ENCODE measurements at places on chromosomes 4 and X.
A peak's percentile ranks its signal among the peaks of the same experiment; 100 is the strongest.

DNA sequence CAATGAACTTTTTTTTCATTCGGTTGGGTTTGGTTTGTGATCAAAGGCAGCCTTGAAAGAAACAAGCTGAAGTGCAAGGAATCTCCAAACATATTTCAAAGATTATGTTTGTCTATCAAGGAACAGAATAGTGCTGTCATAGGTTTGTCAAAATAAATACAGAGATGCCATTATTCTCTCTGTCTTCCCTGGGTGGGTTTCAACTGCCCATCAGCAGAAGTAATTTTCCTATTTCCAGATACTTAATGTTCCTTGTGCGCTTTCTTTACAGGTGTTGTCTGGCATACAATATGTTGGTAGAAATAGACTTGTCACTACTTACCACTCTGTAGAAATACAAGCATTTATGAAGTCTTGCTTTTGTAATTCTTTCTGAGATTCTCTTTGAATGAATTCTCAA, 294.9 kb downstream of the PDHA2 start:
- DNase-seq: no peak

DNA sequence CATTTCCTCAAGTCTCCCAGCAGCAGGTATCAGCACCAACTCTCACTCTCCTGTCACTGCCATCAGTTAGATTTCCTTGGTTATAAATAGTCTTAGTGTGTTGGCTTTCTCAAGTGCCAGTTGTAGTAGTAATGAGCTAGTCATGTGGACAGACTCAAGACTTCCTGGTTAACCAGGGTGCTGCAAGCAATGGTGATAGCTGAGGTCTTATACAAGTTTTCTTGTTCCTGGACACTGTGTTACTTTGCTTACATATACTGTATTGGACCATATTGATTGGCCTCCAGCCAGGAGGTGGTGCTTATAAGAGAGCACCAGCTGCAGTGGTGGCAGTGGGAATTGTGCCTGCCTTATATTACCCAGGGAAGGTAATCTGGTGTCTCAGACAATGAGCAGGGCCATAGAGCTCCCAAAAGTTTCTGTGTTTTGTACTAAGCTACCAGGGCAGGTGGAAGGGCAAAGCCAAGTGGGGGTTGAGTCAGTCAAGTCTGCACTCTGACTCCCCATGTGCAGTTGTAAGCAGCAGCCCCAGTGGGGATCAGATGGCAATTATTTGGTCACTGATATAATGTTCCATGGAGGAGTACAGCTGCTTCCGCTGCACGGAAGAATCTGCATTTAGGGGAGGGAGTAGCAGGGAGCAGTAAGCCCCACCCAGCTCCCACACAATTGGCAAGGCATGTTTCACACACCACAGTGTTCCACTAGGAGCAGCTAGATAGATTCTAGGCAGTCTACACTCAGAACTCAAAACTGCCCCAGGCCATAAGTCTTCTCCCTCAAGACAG, 24.1 kb upstream of the ZDHHC15 start:
- peak; percentile 36 for DNase-seq

DNA sequence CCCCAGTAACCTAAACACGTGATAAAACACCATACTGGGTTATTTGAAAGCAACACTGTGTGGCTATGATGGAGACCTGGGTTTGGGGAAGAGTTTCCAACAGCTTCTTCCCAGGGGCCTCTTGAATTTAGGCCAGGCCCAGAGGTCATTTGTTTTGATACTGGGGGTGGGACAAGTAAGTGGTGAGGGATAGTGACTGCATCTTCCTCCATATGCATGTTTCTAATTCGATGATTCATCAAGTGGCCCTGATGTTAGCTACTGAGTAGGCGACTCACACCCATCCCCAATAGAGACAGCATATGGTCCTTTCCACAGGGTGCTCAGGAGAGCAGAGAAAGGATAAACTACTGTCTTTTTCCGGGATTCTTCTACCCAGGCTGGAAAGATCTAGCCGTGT, 2.7 kb downstream of the NDP start:
- no peak for DNase-seq

GRCh38 chr4:10160281-10160856, 43.8 kb upstream of the WDR1 start:
- no peak for DNase-seq

DNA sequence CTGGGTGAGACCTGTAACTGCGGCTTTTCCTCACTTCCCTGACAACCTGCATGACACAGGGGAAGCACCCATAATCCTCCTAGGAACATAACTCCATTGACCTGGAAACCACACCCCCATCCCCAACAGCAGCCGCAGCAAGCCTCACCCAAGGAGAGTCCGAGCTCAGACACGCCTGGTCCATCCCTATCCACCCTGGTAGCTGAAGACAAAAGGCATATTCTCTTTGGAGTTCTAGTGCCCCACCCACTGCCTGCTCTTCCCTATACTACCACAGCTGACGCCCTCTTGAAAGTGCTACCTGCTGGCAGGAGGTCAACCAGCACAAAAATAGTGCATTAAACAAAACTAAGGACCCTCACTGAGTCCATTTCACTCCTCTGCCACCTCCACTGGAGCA, 1080.9 kb upstream of the IGFBP7 start:
- no peak for DNase-seq

DNA sequence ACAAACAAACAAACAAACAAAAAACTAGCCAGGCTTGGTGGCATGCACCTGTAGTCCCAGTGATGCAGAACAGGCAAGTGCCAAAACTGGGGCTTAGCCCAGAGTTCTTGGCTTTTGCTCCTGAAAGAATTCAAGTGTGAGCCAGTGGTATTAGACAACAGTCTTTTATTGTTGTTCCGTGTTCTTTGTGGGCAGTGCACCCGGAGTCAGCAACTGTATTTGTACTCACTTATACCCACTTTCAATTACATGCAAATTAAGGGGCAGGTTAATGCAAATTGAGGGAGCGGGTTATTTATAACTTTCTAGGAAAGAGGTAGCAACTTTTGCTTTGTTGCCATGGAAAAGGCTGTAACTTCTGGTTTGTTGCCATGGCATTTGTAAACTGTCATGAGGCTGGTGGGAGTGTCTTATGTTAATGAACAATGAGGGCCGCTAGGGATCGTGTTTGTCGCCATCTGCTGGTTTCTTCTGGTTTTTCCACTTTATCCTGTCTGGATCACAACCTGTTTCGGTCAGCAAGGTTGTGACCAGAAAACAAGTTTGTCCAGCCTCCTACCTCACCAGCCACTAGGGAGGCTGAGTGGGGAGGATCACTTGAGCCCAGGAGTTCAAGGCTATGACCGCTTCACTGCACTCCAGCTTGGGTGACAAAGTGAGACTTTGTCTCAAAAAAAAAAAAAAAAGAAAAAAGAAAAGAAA, 88.8 kb upstream of the ESX1 start:
- peak; percentile 38 for DNase-seq

GRCh38 chr4:101678180-101678579, 112.3 kb upstream of the BANK1 start:
- DNase-seq: no peak

DNA sequence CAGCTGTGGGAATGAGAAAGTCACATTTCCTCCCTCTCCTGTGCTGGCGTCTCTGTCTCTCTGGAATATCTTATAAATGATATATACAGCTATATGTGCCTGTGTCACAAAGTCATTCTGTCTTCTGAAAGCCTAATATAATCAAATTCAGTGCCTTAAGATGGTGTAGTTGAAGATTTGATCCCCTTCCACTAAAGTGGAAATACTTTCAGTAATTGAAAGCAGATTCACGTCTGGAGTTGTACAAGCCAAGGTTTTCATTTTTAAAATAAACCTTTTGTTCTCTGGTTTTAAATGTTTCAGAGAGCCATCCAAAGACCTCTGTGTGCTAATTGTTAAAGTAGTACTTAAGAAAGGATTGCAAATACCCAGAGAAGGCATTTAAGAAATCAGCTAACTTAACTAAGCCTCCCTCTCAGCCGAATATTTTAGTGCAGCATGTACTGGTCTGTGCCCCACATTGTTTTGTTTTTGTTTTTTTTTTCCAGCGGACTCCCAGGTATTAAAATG, 206.8 kb downstream of the TENM3 start:
- DNase-seq: no peak

DNA sequence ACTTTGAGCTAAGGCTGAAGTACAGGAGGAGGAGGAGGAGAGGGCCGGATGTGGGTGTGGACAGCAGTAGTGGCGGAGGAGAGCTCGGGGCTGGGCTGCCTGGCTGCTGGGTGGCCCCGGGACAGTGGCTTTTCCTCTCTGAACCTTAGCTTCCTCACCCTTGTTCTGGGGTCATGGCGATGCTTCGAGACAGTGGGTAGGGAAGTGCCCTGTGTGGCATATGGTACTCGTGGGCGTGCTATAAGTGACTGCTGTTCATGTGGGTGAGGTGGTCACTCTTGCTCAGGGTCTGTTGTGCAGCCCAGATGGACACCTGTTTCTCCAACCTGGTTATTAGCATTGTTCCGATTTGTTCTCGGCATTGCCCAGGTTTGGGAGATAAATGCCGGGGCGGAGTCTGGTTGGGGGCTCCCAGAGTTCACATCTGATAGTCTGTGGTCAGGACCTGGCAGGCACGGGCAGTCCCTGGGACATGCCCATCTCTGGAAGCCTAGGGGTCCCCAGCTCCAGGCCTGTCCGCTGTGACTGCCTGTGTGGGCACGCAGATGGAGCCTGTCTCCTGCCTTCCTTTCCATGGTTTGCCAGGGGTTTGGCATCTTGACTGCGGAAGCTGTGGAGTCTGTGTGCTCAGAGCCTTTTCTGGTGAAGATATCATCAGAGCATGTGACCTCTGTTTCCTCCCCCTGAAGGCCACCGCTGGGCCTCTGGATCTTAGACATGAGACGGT, 4.9 kb upstream of the CPZ start:
- no peak for DNase-seq

GRCh38 chr4:118356731-118357130, 3.9 kb upstream of the PRSS12 start:
- no peak for DNase-seq

GRCh38 chr4:15339737-15340136, 88.1 kb upstream of the C1QTNF7 start:
- no peak for DNase-seq

DNA sequence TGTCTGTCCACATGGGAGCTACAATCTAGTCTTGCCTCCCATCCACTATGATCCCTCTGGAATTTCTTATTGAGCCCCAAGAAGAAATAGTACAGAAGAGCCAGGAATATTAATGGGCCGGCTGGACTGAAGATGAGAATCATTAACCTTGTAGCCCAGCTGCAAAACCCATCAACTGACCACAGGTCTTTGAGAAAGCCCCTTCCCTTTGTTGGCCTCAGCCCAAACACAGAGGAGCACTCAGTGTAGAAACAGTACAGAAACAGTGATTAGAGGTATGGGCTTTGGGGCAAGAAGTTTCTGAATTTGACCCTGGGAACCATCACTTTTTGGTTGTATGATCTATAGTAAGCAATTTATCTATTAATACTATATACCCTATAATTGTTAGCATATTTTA, 76.8 kb upstream of the RAB40AL start:
- DNase-seq: no peak

GRCh38 chrX:149908308-149908707, 21.1 kb upstream of the HSFX4 start:
- DNase-seq: no peak

DNA sequence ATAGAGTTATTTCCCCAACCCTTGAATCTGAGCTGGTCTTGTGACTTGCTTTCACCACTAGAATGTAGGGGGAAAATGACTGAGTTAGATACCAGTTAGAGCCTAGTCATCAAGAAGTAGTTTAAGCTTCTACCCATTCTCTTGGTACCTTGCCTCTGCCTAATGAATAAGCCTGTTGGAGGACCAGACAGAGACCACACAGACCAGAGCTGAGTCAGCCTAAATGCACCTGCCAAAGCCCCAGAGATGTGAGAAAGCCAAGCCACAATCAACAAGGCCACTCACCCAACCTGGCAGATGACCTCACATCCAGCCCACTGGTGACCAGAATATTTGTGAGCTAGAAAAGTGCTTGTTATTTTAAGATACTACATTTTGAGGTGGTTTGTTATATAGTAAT, 85.2 kb upstream of the DCLK2 start:
- no peak for DNase-seq

DNA sequence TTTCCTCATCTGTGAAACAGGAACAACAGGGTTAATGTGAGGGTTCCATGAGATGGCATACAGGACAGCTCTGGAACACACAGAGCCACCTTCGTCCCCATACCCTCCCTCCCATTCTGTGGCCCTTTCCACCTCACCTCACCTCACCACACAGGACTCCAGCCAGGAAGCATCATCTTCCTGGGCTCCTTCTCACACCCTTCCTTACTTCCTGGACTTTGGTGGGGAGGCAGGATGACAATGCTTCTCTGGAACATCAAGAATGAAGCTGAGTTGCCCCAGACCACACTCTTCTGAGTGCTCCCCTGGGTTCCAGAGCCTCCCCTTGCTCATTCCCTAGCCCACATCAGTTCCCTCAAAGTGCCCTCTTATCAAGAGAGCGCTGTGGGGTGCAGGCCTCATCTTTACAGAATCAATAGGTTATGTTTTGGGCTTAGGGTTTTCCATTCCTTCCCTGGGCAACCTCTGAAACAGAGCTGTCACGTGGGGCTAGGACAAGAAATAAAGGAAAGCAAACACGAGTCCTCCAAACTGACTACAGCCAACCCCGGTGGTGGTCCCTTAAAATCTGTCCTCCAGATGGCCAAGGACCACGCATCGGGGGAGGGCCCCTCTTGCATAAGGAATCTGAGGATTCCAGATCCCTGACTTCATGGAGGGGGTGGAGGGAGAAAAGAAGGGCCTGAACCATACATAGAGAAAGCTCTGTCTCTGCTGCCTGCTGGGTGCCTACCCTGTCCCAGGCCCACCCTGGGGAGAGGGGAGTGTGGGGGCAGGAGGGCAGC, 74.4 kb upstream of the ATP6AP2 start:
- no peak for DNase-seq

DNA sequence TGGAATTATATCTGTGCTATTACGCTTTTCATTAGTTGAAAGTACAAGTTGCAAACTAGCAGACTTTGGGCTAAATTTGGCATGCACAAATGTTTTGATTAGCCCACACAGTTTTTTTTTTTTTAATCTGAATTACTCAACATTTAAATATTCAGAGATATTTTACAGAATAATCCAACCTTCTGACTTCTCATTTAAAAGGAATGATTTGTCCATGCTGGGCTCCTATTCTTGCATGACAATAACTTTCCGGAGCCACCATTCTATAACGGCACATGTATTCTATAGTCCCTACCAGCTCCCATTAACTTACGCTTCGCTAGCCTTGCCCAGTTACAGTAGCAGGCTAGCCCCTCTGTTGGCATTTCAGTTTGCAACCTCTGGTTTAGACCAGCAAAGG, 219.3 kb upstream of the FTHL17 start:
- DNase-seq: no peak

DNA sequence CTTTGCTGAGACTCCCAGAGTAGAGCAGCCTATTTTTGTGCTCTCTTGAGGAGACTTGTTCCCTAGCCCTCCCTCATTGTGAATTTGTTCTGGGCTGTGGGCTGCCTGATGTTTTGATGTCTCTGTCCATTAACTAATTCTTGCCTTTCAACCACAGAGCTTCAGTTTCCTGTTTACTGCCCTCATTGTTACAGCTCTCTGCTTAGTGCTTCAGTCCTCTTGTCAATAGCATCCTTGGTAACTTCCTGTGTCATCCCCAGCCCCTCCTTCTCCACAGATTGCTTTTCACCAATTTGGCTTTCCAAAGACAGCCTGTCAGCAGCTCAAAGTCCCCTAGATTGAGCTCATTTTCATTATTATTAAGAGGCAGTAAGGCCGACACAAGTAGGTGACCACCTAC, 69.9 kb downstream of the COX7B2 start:
- no peak for DNase-seq

GRCh38 chr4:76987153-76987591, 37.6 kb downstream of the SEPTIN11 start:
- peak; percentile 88 for DNase-seq

- no peak for DNase-seq
Observed at GRCh38 chr4:2172627-2173231, 69.2 kb downstream of the HAUS3 start.

GRCh38 chr4:167555338-167556022, 321.2 kb upstream of the SPOCK3 start:
- DNase-seq: no peak
